ENCODE measurements at places on chromosomes 7 and 10.

- DNase-seq = no peak
These were observed 4.7 kb upstream of the HGF start for GRCh38 chr7:81774551-81774950.

DNA sequence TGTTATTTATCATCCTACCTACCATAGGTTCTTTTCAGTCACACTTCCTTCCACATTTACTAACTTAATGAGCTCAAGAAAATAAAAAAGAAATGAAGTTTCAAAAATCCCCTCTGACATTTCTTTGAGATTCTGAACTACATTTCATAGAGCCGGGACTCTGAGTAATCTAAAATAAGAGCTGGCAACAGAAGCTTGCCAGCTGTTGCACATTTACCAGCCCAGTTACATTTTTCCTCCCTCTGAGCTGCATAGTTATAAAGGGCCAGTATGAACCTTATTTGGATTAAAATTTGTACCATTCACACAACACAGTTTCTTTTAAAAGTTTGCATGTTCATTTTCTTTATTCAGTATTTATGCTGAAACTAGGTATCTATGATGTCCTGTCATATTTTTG, 119.5 kb upstream of the CAV2 start:
- DNase-seq = peak; percentile 36

DNA sequence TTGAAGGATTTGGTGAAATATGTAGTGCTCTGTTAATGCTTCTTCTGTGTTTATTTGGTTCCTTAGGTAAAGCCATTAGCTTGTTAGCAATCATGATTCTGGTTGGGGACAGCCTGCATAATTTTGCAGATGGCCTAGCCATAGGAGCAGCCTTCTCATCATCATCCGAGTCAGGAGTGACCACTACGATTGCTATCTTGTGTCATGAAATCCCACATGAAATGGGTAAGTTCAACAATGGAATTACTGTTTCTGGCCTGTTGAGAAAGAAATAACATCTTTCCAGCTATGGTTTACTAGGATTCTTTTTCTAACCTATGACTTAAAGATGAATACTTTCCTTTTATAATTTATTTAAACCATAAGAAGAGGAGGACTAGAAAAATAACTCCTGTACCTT, 48.9 kb downstream of the SLC39A12 start:
- DNase-seq = no peak

DNA sequence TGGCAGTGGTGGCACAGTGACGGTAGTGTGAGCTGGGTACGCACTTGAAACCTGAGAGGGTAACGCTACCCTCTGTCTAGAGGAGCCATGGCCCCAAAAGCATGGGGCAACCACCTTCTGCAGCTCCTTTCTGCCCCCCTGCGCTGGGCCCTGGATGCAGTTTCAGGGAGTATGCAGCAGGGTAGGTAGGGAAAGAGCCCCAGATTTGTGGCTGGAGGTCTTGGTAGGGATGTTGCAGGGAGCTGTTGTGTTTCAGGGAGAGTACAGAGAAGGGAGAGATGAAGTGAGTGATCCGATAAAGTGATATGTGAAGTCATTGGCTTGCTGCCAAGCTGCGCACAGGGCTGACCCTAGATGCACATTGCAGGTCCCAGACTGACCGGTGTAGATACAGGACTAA, 2.7 kb upstream of the PGAM2 start:
- DNase-seq = no peak

GRCh38 chr7:21304808-21305375, 123.0 kb upstream of the SP4 start:
- DNase-seq = no peak

GRCh38 chr10:76975126-76975525, 662.5 kb downstream of the KCNMA1 start:
- no peak for DNase-seq

GRCh38 chr7:135154734-135155133, 6.9 kb downstream of the TMEM140 start:
- no peak for DNase-seq

- no peak for DNase-seq
These were observed 1.3 kb downstream of the ZNF775 start for GRCh38 chr7:150380463-150380862.

GRCh38 chr10:69451784-69452251, 553 bp downstream of the TSPAN15 start:
- no peak for DNase-seq

DNA sequence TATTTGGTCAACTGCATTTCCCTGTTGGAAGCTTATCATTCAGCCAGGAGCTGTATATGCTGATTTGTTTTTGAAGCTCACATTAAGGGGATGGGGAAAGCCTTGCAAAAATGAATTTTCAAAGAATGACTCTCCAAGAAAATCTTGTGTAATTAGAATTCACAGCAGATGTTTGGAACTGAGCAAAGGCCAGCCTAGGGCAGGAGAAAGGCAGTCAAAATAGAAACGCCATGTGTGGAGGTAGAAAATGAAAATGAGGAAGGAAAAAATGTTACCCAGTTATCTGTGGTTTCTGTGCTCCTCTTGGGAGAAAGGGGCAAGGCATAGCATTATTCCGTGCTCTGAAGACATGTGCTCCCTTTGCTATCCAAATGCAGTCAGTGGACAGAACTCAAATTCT, 93.5 kb downstream of the NRP1 start:
- DNase-seq = no peak

- no peak for DNase-seq
These were observed 98.6 kb upstream of the FGFR2 start for GRCh38 chr10:121696854-121697253.

DNA sequence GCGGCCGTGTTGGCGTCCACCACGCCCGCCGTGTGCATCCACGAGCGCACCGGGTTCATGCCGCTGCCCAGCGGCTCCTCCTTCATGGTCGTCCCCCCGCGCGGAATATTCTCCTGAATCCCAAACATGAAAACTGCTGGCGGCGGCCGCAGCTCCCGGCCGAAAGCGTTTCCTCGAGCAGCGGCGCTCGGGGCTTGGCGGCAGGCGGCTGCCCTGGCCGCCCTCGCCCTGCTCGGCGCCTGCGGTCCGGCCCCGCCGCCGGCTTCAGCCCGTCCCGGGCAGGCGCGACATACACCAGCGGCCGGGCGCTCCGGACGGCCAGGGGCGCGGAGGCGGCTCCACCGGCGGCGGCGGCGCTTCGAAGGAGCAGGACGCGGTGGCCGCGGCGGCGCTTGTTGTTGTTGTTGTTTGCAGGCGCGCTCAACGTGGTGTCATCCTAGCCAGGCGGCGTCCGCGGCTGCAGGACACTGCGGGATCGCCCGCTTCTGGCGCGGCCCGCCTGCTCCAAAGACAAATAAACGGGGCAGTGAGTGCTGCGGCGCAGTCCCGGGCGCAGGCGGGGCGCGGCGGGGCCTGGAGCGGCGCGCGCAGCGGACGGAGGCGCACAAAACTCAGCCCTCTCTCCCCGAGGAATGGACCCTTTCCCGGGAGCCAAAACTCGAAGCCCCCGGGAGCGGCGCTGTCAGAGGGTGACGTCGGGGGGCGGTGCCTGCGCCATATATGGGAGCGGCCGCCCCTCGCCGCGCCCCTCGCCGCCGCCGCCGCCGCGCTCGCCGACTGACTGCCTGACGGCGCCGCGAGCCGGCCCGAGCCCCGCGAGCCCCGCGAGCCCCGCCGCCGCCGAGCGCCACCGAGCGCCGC, at the start of gene EBF3:
TSS of gene EBF3 (minus strand) at position 634 of the 861 bp plus-strand sequence. CDS start at position 128, 506 bp downstream.
- DNase-seq = peak; percentile 85

DNA sequence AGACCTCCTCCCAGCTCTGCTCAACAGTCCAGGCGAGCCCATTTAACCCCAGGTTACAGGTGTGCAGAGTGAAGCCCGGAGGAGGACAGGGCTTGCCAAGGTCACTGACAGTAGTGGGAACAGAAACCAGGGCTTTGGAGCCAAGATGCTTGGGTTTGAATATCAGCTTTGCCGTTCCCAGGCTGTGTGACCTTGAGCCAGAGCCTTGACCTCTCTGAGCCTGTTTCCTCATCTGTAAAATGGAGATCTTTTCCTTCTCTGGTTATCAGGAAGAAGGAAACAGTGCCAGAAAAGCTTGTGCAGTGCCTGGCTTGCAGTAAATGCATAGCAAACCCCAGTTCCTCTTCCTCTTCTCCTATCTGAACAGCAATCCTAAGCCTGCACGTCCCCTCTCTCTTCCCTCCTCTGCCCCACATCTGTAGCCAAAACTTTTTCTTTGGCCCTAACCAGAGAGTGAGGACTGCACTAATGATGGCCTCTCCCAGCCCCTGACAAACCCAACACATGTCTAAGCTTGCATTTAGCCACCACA, 21.4 kb upstream of the MLXIPL start:
- DNase-seq = no peak

DNA sequence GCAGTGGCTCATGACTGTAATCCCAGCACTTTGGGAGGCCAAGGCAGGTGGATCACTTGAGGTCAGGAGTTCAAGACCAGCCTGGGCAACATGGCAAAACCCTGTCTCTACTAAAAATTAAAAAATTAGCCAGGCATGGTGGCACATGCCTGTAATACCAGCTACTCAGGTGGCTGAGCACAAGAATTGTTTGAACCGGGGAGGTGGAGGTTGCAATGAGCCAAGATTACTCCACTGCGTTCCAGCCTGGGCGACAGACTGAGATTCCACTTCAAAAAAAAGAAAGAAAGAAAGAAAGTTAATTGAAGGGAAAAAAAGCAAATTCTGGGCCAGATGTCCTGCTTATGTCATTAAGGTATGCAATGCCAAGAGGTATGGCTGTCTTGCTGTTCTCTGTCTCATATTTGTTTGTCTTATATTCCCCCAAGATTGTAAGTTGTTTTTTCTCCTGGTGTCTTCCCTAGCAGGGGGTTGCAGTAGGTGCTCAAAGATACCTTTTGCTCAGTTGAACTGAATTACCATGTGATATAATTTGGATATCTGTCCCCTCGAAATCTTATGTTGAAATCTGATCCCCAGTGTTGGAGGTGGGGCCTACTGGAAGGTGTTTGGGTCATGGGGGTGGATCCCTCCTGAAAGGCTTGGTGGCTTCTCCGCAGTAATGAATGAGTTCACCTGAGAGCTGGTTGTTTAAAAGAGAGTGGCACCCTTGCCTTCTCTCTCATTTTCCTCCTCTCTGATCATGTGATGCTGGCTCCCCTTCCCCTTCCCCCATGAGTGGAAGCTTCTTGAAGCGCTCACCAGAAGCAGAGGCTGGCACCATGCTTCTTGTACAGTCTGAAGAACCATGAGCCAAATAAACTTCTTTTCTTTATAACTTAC, 60.9 kb downstream of the MYOF start:
- no peak for DNase-seq

- no peak for DNase-seq
These were observed 133.8 kb upstream of the HDAC9 start for GRCh38 chr7:18361756-18362155.

- no peak for DNase-seq
These were observed 72.8 kb upstream of the KAT6B start for GRCh38 chr10:74753442-74754211.

DNA sequence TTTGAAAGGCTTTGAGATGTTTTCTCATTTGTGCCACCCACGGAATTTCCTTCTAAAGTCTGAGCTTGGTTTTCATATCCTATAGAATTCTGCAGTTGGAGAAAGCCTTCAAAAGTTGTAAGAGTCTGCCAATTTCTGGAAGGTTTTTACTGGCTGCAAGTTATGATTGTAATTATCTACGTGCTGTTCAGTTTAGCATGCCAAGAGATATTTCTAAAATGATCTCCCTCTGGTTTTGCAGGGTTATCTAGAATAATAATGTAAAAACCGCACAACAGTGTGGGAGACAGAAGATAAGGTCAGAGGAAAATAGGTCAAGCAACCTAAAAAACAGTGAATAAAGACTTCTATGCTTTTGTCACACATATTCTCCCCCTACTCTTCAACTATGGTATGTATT, 69.3 kb downstream of the MTERF1 start:
- no peak for DNase-seq

DNA sequence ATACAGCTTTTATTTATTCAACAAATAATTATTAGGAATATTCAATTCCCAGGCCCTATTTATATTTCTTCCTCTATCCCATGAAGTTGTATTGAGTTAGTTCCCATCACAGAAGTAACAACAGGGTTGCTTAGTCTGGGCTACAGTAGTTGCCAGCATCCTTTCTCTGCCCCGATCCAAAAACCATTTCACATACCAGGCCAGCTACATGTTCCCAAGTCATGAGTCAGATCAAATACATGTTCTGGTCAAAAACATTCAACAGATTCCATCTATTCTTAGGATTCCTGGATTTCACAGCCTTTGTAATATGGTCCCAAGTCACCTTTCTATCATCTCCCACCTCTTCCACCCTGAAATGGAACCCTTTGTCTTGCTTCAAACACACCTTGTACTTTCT, 91.6 kb downstream of the RAB11FIP2 start:
- no peak for DNase-seq

DNA sequence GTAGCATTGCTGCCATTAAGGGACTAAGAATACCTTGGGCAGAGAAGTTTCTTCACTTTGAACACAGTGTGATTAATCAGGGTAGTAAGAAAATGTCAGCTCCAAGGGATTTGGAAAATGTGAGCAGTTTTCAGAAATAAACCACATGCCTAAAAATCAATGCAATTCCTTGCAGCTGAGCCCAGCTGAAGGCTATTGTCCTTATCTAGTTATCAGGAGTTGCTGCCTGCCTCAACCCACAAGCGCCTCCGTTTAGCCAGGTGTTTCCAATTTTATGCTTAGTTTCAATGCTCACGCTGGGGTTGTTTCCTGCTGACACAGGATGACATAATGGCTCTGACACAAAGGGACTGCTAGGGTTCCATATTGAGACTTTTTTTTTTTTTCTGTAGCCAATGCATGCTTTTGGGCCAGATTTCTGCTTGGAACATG, 132.3 kb upstream of the ANK3 start:
- DNase-seq = no peak

DNA sequence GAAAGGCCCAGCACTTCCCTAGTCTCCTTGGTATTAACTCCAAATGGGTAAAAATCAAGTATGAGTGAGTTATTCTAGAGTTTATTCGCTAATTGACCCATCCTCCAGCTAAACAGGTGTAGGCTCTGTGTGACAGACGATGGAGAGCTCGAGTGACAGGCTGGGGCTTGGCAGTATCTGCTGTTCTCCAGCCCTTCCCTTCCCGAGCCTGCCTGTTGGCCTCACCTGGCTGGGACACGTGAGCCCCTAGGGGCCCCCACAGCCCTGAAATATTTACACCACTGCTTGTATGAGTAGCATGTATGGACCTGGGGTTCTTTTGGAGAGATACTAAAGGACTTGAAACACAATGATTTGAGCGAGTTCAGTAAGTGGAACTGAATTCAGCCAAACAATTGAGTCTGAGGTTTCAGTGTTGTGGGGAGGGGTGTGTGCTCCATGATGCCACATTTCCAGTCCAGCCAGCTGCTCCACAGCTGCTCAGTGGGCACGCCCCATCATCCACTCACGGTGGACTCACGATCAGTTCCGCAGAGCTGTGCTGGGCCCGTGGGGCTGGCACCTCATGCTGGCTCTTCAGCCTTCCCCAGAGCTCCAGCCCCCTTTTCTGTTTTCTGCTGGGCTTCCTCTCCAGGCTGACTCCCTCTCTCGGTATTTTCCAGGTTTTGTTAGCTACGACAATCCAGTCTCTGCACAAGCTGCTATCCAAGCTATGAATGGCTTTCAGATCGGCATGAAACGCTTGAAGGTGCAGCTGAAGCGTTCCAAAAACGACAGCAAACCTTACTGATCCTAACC, 283.0 kb downstream of the USP6NL start:
- no peak for DNase-seq

GRCh38 chr7:15801041-15801440, 114.6 kb upstream of the MEOX2 start:
- no peak for DNase-seq

Measured in AG08396 (cell line).